ENCODE measurements at places on chromosomes 2 and 18. TPM values are rescaled to one million over a fixed set of nuclear protein-coding genes. Genes with fewer than 3 reads are reported as not detected.

DNA sequence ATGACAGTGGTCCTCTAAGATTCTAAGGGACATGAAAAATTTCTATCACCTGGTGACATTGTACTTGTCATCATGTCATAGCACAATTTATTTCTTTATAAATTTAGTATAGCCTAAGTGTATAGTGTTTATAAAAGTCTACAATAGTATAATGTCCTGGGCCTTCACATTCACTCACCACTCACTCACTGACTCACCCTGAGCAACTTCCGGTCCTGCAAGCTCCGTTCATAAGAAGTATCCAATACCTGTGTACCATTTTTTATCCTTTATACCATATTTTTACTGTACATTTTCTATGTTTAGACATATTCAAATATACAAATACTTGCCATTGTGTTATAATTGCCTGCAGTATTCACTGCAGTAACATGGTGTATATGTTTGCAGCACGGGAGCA is 72.8 kb upstream of the DSEL start:
- no peaks in the 10 kb centered on the region for H3K4me1 ChIP-seq
- H3K27me3 ChIP-seq = no peaks in the 10 kb centered on the region
- DNase-seq = no peak
- H3K27ac ChIP-seq = no peak overlapping the region
- H3K36me3 ChIP-seq = no peaks in the 10 kb centered on the region

DNA sequence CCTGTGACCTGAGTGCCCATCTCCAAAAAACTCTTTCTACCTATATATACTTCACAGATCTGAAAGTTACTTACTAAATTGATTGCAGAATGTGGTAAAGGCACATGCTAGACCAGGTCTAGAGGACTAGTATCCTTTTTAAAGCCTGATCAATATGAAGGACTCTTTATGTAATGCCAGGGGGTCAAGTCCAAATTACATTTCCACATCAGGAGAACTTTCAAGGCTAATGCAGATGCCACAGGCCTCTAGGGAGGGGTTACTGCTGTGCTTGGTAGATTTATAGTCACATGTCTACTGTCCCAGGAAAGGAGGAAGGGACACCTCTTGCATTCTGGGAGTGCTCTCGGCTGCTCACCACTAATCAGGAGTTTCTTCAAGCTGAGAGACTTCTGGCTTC is 118.4 kb upstream of the NOSTRIN start:
- H3K4me3 ChIP-seq = no peak overlapping the region
- no peaks in the 10 kb centered on the region for H3K4me1 ChIP-seq
- no peak for DNase-seq
- H3K27me3 ChIP-seq = no peaks in the 10 kb centered on the region

- H3K27ac ChIP-seq = no peak overlapping the region
- no peak for DNase-seq
- H3K4me3 ChIP-seq = no peak overlapping the region
- no peaks in the 10 kb centered on the region for H3K27me3 ChIP-seq
- no peaks in the 10 kb centered on the region for H3K4me1 ChIP-seq
- H3K36me3 ChIP-seq = no peaks in the 10 kb centered on the region
These were observed 278.9 kb upstream of the TCF4 start for GRCh38 chr18:55866886-55867285.

REG1B gene
- not detected for polyA plus RNA-seq

MAPK4 gene
- 1.5 TPM for polyA plus RNA-seq

PLGLB1 gene
- 24.2 TPM for polyA plus RNA-seq
